ENCODE measurements at places on chromosomes 16 and 17. TPM values are rescaled to one million over a fixed set of nuclear protein-coding genes. Genes with fewer than 3 reads are reported as not detected.

HOXB4 gene
- 0.12 TPM for total RNA-seq

ITGAL gene
- 0.07 TPM for total RNA-seq

NOXO1 gene
- total RNA-seq = 0.08 TPM

ZFPM1 gene
- 6.7 TPM for total RNA-seq

CIBAR2 gene
- not detected for total RNA-seq

FNDC8 gene
- 0.07 TPM for total RNA-seq

CTRB1 gene
- total RNA-seq = not detected

KRT36 gene
- total RNA-seq = not detected

KRT12 gene
- not detected for total RNA-seq

SEZ6L2 gene
- total RNA-seq = 20.3 TPM

CMTM2 gene
- not detected for total RNA-seq

NR1D1 gene
- total RNA-seq = 10.6 TPM

Measured in A549 treated with AZD2906 at 1 μM for 4 hours (cell line).